Hepatic stellate cell (primary cell): ENCODE measurements at places on chromosomes 12 and 14.
A peak's percentile ranks its signal among the peaks of the same experiment; 100 is the strongest.

- peak; percentile 5 for DNase-seq
These were observed 151.5 kb downstream of the ATXN7L3B start for GRCh38 chr12:74689071-74689655.

DNA sequence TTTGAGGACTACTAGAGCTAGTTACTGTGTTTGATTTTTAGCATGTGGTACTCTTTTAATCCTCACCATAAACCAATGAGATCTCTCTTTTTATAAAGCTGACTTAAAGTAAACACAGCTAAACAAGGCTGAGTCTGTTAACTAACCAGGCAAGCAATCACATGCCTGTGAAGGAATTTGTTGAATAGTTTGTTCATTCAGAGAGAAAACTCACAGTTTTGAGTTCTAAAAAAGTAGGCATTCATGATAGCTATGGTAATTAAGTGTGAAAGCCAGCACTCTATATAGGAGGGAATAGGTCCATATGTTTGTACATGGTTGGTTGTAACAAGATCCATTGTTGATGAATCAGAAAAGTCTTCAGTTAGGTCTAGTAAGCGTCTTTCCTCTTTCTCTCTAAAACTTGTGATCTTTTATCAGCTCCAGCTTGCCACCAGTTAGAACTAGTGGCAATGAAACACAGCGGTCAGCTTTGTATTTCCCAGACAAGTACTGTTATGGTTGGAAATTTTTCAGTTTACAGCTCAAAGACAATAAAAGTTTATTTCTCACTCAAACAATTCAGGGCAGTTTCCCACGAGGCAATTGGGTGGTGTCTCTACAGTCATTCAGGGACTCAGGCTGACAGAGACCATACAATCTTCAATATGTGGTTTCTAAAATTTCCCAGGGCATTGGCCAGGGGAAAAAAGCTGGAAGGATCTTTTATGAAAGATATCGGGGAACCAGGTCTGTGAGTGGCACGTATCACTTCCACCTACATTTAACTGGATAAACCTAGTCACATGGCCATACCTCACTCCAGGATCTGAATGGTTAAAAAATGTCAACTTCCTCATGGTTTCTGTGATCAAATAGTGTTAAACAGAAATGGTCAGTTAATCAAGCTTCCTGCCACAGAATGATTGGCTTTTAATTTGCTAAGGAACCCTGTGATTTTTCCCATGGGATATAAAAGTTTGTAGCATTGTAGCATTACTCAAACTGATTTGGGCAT, 203.1 kb downstream of the KIF21A start:
- DNase-seq: no peak

DNA sequence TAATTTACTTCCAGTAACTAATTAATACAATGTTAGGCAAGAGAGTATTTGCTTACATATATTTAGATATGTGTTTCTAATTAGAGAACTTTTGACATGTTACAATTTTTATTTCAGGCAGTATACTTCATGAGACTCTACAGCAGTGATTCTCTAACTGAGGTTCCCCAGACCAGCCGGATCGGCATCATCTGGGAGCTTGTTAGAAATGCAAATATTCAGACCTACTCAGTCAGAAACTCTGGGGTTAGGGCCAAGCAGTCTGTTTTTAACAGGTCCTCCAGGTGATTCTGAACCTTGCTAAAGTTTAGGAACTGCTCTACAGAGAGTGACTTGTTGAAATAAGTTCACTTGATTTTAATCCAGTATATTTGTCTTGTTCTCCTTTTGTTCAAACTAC, 46.5 kb downstream of the ARID2 start:
- DNase-seq: no peak

DNA sequence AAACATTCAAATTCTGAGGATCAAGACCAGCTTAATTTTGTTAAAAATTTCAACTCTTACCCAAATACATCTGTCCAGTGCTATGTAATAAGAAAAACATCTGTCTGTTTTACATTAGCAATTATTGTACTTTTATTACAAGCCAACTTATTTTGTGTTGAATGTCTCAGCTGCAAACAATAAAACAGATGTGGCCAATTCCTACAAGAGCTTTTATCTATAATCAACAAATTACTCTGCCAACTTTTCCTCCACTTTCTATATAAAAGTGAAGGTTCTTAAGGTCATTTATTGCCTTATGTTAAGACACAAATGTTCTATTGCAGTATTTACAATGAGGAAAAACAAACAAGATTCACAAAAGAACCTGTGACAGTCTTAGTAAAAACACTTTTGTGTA, 72.7 kb downstream of the NOVA1 start:
- DNase-seq: no peak

DNA sequence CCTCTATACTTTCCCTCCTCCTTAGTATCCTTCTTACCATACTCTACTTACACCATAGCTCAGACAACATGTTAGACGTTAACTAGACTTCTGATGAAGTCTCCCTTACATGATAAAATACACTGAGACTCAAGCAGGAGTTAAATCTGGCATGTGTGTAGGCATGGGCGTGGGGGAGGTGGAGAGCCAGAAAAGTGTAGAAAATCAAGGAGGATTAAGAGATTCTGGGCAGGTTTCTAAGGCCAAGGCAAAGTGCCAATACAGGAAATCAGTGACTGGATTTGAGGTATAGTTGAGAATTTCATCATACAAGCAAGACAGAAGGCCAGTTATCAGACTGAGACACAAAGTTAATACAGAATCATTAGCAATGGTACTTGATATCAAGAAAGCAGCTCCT, 37.4 kb downstream of the EPS8 start:
- DNase-seq: no peak
